Liver (tissue), 10 donors: ENCODE measurements at places on chromosomes 7 and 10. TPM values are rescaled to one million over a fixed set of nuclear protein-coding genes. Genes with fewer than 3 reads are reported as not detected.

- H3K27ac ChIP-seq = peak overlapping the region; percentile 56
- peaks cover 19% of the 10 kb centered on the region for H3K4me1 ChIP-seq
- no peak overlapping the region for H3K4me3 ChIP-seq
- H3K36me3 ChIP-seq = no peaks in the 10 kb centered on the region
Measured at GRCh38 chr10:110860576-110861241, 11.0 kb upstream of the PDCD4 start.

- no peaks in the 10 kb centered on the region for H3K27me3 ChIP-seq
- H3K36me3 ChIP-seq = no peaks in the 10 kb centered on the region
- H3K4me1 ChIP-seq = no peaks in the 10 kb centered on the region
- DNase-seq = no peak
Measured at GRCh38 chr10:17847585-17848296, 38.6 kb downstream of the MRC1 start.

DNA sequence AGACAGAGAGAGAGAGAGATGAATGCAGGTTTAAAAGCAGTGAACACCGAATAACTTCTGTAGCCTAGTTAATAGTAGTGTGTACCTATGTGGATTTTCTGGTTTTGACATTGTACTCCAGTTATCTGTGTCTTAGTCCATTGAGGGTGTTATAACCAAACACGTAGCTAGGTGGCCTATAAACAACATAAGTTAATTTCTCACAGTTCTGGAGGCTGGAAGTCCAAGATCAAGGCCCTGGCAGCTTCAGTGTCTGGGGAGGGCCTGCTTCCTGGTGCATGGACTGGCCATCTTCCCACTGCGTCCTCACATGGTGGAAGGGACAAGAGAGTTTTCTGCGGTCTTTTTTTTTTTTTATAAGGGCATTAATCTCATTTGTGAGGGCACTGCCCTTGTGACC is 23.5 kb downstream of the AOC1 start:
- no peaks in the 10 kb centered on the region for H3K27me3 ChIP-seq
- no peak for DNase-seq
- H3K4me1 ChIP-seq = peaks cover 5% of the 10 kb centered on the region
- H3K4me3 ChIP-seq = no peak overlapping the region

GRCh38 chr10:117492504-117492903 is 50.0 kb upstream of the EMX2 start:
- H3K36me3 ChIP-seq = no peaks in the 10 kb centered on the region
- no peak for DNase-seq
- H3K27me3 ChIP-seq = no peaks in the 10 kb centered on the region
- no peak overlapping the region for H3K4me3 ChIP-seq

The FEZF1 gene
- not detected for total RNA-seq

The C10orf67 gene
- not detected for total RNA-seq
